ENCODE measurements at places on chromosomes 1 and 21. TPM values are rescaled to one million over a fixed set of nuclear protein-coding genes. Genes with fewer than 3 reads are reported as not detected.

DNA sequence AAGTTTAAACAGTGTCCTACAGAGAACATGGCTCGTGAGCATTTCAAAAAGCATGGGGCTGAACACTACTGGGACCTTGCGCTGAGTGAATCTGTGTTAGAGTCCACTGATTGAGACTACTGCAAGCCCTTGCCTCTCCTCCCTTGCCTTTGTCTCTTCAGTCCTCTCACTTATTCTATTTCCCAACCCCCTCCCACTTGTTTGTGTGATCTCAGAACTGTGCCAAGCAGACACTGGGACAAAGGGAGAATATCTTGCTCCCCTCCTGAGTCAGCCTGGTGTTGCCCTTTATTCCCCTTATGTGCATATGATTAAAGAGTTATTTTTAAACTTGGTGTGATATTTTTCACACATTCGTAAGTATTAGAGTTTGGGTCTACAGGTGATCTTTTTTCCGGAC lies 11.1 kb upstream of the RPRD2 start:
- H3K4me1 ChIP-seq: no peaks in the 10 kb centered on the region
- no peak for DNase-seq
- H3K27ac ChIP-seq: no peak overlapping the region
- no peak overlapping the region for H3K4me3 ChIP-seq

GRCh38 chr1:166170075-166170474 lies 3.3 kb upstream of the FAM78B start:
- H3K36me3 ChIP-seq: no peaks in the 10 kb centered on the region
- DNase-seq: no peak
- H3K27me3 ChIP-seq: peaks cover 11% of the 10 kb centered on the region

DNA sequence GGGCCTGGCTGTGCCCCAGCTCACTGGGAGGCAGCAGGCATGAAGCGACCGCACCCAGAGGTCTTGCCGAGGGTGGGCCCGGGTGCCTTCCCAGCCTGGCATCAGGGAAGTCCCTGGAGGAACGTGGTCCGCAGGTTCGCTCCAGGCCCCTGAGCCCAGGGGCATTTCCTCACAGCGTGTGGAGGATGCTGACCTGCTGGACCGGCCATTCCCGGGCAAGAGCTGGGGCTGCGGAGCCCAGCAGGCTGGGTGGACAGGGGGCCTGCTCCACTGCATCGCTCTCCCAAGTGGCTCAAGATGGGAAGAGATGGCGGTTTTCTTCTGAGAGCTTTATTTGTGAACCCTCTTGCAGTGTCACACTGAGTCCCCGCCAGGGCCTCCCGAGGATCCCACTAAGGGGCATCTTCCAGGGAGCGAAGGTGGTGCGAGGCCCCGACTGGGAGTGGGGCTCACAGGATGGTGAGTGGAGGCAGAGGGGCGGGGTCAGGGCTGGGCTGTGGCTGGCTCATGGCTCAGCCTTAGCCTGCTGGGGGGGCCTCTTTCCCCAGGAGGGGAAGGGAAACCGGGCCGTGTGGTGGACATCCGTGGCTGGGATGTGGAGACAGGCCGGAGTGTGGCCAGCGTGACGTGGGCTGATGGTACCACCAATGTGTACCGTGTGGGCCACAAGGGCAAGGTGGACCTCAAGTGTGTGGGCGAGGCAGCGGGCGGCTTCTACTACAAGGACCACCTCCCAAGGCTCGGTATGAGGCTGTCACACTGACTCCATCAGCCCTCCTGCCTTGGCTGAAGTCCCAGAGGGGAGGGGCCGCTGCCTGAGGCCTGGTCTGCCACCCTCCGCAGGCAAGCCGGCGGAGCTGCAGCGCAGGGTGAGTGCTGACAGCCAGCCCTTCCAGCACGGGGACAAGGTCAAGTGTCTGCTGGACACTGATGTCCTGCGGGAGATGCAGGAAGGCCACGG lies 7.2 kb upstream of the MMP23B start:
- no peak overlapping the region for H3K27ac ChIP-seq
- H3K4me1 ChIP-seq: no peaks in the 10 kb centered on the region
- H3K4me3 ChIP-seq: no peak overlapping the region
- H3K27me3 ChIP-seq: no peaks in the 10 kb centered on the region

DNA sequence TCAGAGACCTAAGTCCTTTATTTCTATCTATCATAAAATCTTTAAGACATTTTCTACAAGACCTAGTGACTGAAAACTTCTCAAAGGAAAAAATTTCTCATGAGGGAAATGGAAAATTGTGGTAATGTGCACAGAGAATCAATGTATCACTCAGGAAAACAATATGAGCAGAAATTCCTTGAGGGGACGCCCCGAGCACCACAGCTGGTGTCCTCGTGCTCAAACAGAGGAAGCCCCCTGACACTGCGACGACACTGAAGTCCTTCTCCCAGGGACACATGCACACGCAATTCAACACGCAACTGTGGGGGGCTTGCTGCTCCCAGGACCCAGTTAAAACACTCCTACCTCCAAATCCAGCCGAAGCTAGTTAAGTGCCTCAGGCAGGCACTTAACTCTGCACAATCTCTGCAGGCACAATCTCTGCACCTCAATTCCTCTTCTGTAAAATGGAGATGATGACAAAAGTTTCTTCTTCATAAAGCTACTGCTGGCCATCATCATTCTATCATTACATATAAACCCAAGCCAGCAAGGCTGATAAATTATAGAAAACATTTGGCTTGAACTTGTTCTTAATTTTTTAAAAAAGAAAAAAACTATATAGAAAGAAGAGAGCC lies 16.0 kb downstream of the ZBTB17 start:
- peak overlapping the region; percentile 77 for H3K27ac ChIP-seq
- DNase-seq: no peak
- no peaks in the 10 kb centered on the region for H3K27me3 ChIP-seq
- H3K36me3 ChIP-seq: peaks cover 42% of the 10 kb centered on the region

- H3K27ac ChIP-seq: no peak overlapping the region
- peaks cover 4% of the 10 kb centered on the region for H3K27me3 ChIP-seq
- H3K4me3 ChIP-seq: no peak overlapping the region
- H3K4me1 ChIP-seq: no peaks in the 10 kb centered on the region
- no peaks in the 10 kb centered on the region for H3K36me3 ChIP-seq
These were observed 93.0 kb upstream of the PLPPR4 start for GRCh38 chr1:99171184-99171813.

DNA sequence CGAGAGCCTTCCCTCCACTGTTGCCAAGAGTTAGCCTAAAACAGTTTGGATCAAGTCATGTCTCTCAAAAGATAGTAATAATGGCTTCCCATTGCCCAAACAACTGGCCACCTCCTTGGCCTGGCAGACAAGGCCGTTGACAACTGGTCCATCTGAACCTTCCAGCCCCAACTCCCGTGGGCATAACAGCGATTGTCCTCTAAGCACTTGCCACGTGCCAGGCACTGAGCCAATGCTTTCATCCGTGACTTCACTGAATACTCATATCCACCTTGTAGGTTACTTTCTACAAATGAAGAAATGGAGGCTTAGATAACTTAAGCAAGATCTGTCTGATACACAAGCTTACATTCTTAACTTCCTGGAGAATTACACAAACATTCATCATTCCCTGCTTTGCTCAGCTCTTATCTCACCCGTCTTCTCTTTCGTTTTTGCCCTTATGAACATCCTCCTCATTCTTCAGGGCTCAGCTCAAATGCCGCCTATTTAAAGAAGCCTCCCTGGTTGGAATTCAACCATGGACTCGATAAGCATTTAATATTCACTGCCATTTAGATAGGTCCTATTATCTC lies 106.4 kb downstream of the KCND3 start:
- no peak for DNase-seq
- H3K27ac ChIP-seq: no peak overlapping the region
- no peaks in the 10 kb centered on the region for H3K4me1 ChIP-seq
- no peak overlapping the region for H3K4me3 ChIP-seq

GRCh38 chr1:17011092-17011438 lies 663 bp downstream of the ATP13A2 start:
- H3K36me3 ChIP-seq: no peaks in the 10 kb centered on the region
- no peak for DNase-seq
- peaks cover 4% of the 10 kb centered on the region for H3K27me3 ChIP-seq
- H3K4me1 ChIP-seq: peaks cover 24% of the 10 kb centered on the region

DNA sequence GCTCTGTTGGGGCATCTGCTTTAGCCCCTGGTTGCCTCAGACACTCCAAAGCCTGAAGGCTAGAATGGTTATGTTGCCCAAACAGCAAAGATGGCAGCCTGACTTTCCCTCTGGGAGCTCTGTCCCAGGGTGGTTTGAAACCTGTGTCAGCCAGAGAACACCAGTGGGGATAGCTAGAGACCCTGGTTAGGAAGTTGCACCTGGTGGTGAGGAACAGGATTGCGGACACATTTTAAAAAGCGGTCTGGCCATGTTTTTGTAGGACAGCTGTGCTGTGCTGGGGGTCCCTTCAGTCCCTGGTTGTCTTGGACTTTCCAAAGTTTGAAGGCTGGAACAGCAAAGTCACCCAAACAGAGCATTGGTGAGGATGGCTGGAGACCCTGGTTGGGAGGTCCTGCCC lies 87.8 kb downstream of the DNM3 start:
- peaks cover 6% of the 10 kb centered on the region for H3K27me3 ChIP-seq
- H3K36me3 ChIP-seq: no peaks in the 10 kb centered on the region
- DNase-seq: no peak
- peaks cover 10% of the 10 kb centered on the region for H3K4me1 ChIP-seq
- no peak overlapping the region for H3K27ac ChIP-seq

- H3K4me3 ChIP-seq: no peak overlapping the region
- no peak overlapping the region for H3K27ac ChIP-seq
- DNase-seq: no peak
- H3K36me3 ChIP-seq: no peaks in the 10 kb centered on the region
- H3K27me3 ChIP-seq: peaks cover 3% of the 10 kb centered on the region
- H3K4me1 ChIP-seq: no peaks in the 10 kb centered on the region
These were observed 51.6 kb downstream of the ETS2 start for GRCh38 chr21:38857152-38857825.

DNA sequence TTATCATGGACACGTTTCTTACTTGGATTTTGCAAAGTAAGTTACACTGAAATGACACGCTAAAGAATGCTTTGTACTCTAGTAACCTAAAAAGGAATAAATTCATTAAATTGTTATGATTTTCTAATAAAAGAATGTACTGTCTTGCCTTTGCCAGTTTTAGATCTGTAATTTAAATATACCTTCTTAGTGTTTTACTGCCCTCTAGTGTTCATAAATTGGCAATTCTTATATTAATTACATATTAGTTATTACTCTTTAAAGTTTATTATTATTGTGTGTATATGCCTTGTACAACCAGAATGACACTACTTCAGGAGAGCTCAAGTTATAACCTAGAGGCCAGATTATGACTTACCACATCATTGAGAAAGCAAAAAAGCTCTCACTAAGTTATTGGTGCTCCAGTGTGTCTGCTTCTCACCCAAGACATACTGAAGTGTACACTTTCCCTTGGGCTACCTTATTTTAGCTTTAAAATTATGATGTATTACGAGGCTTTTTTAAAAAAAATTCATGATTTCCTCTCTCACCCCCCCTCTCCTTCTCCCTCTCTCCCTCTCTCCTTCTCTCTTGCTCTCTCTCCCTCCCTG lies 169.9 kb downstream of the HS2ST1 start:
- peaks cover 5% of the 10 kb centered on the region for H3K4me1 ChIP-seq
- no peaks in the 10 kb centered on the region for H3K27me3 ChIP-seq
- no peaks in the 10 kb centered on the region for H3K36me3 ChIP-seq
- DNase-seq: no peak

DNA sequence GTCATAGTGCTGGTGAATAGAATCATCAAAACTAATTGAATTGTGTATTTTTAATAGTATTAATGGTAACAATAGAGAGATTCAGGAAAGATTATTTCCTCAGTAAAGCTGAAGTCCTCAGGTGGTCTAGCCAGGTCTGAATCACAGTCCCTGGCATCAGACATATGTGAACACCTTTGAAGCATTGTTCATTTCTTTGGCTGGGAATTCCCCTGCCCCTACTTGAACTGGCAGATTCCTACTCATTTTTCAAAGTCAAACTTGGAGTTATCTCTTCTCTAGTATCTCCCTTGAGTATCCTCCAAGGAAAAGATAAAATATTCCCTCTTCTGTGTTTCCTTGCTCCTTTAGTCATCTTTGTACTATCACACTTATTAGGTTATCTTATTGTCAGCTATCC lies 759.8 kb downstream of the ADGRL2 start:
- peaks cover 2% of the 10 kb centered on the region for H3K27me3 ChIP-seq
- no peaks in the 10 kb centered on the region for H3K4me1 ChIP-seq
- H3K36me3 ChIP-seq: no peaks in the 10 kb centered on the region
- no peak for DNase-seq

GRCh38 chr1:60678802-60679201 lies 403.6 kb upstream of the NFIA start:
- H3K4me1 ChIP-seq: no peaks in the 10 kb centered on the region
- no peaks in the 10 kb centered on the region for H3K27me3 ChIP-seq
- H3K4me3 ChIP-seq: no peak overlapping the region

DNA sequence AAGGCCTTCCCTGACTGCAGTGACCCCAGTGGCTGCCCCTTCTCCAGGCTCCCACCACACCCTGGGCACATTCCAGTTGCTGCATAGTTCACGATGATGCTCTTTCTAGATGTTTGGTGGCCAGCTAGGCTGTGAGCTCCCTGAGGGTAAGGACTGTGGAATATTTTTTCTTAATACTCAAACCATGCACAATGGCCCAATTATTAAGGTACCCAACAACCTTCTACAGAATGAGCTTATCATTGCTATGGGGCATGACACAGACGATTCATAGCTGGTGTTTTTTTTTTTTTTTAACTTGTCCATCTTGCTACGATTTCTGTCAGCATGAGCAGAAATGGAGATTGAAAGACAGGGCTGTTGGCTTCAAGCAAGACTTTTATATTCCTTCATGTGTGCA lies 68.9 kb upstream of the CLDN14 start:
- no peak overlapping the region for H3K27ac ChIP-seq
- H3K27me3 ChIP-seq: peaks cover 6% of the 10 kb centered on the region
- H3K4me1 ChIP-seq: no peaks in the 10 kb centered on the region
- DNase-seq: no peak

GRCh38 chr1:176119549-176119948 lies 87.5 kb downstream of the COP1 start:
- H3K27ac ChIP-seq: no peak overlapping the region
- H3K27me3 ChIP-seq: no peaks in the 10 kb centered on the region
- no peaks in the 10 kb centered on the region for H3K4me1 ChIP-seq
- H3K4me3 ChIP-seq: no peak overlapping the region
- peaks cover 26% of the 10 kb centered on the region for H3K36me3 ChIP-seq
- no peak for DNase-seq

NLRP3 gene
- total RNA-seq: not detected

SPRR2A gene
- not detected for total RNA-seq

LORICRIN gene
- not detected for total RNA-seq

APCS gene
- not detected for total RNA-seq

STXBP3 gene
- 39.6 TPM for total RNA-seq

SLC45A1 gene
- total RNA-seq: 0.57 TPM

All from activated T-helper 1 cell treated with anti-CD3 and anti-CD28 coated beads, Interleukin-12 subunit alpha, Interleukin-12 subunit beta, Interleukin-2, Interleukin-4 antibody, amounts not matched to agents 30 ng/mL and 10 ng/mL and 1 ng/mL, durations not matched to agents 14 hours and 24 hours and 36 hours (primary cell).